ENCODE measurements at places on chromosomes 2 and 18. TPM values are rescaled to one million over a fixed set of nuclear protein-coding genes. Genes with fewer than 3 reads are reported as not detected.

The OXER1 gene
- total RNA-seq, result 0.74 TPM

The DSG1 gene
- total RNA-seq, result 0.77 TPM

The SP5 gene
- 0.12 TPM for total RNA-seq

The SP140L gene
- 5.7 TPM for total RNA-seq

The RIT2 gene
- total RNA-seq, result not detected

The CAPN14 gene
- 0.42 TPM for total RNA-seq

The CPSF3 gene
- 15.5 TPM for total RNA-seq

The USP37 gene
- total RNA-seq, result 6.6 TPM

The HOXD12 gene
- total RNA-seq, result not detected

The ACVR1 gene
- 26.8 TPM for total RNA-seq

The PLEKHH2 gene
- total RNA-seq, result 1.1 TPM

The FMNL2 gene
- 6.4 TPM for total RNA-seq

The MC5R gene
- not detected for total RNA-seq

The CHMP3 gene
- total RNA-seq, result 184 TPM

The SERPINB5 gene
- total RNA-seq, result not detected

The CSRNP3 gene
- 4.2 TPM for total RNA-seq

The ELOA2 gene
- not detected for total RNA-seq

The MAL gene
- total RNA-seq, result 3.9 TPM

The FEV gene
- total RNA-seq, result not detected

All from left ventricle myocardium superior (tissue), 1 donor.